ENCODE measurements at places on chromosomes 7 and 10.
A peak's percentile ranks its signal among the peaks of the same experiment; 100 is the strongest.

DNA sequence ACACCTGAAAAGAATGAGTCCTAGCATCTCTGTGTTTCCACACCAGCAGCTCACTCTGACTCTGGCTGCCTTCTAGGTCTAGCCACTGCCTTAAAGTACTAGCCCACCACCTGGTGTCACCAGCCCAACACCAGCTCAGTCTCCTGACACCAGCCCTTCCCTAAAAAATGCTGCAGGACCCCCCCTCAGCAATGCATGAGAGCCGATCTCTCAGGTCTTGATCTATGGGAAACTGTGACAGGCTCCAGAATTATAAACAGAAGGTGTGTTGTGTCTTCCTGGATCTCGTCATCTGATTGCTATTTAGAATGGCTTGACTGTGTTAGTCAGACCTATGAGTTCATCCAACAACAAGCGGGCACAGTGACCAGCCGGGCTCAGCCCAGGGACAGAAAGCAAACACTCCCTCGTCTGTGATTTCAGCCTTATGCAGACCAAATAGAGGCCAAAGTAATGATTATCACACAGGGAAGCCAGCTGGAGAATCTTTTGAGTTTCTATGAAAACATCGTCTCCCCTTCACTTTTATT is 66.6 kb downstream of the CUBN start:
- no peak for DNase-seq

GRCh38 chr10:102781921-102782557 is 38.3 kb downstream of the WBP1L start:
- no peak for DNase-seq

- no peak for DNase-seq
These were observed 54.2 kb downstream of the MKI67 start for GRCh38 chr10:128072046-128072445.

DNA sequence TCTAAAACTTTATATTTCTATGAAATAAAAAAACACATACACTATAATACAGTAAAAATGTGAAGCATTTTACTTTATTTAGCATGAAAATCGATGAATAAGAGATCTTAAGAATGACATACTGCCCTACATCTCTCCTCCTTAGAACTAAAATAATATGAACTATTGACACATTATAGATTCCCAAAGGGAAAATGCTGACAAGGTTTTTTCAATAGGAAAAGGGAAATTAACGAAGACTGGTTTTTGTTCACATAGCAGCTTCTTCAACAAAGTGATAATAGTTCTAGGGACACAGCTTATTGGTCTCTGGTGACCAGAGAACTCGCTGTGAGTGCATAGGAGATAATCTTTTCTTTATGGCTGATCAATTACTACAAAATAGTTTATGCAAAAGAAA is 57.9 kb upstream of the FEZF1 start:
- no peak for DNase-seq

DNA sequence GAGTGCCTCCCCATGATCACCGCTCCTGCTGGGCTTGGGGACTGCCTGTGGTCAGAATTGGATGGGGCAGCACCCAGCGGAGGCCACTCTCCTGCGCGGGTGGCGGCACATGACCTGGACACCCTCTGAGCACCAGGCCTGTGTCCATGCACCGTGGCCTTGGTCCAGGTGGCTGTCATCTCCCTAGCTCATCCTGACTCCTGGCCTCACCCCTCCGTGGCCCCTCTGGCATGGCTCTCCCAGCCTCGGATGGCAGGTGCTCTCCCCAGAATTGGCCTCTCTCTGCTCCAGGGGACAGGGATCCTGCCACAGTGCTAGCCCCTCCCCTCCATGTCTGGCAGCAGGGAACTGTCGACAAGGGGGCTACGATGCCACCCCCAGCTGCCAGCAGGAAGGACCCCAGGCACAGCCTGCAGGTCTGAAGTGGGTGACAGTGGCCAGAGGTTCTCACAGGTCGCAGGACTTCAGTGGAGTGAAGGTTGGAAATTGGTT is 37.2 kb upstream of the BTBD16 start:
- no peak for DNase-seq

GRCh38 chr10:88163572-88163971 is 300.1 kb downstream of the PTEN start:
- peak; percentile 47 for DNase-seq

GRCh38 chr10:129971381-129972144 is 7.5 kb upstream of the EBF3 start:
- peak; percentile 71 for DNase-seq

- no peak for DNase-seq
These were observed 17.5 kb upstream of the JAKMIP3 start for GRCh38 chr10:132048294-132048667.

DNA sequence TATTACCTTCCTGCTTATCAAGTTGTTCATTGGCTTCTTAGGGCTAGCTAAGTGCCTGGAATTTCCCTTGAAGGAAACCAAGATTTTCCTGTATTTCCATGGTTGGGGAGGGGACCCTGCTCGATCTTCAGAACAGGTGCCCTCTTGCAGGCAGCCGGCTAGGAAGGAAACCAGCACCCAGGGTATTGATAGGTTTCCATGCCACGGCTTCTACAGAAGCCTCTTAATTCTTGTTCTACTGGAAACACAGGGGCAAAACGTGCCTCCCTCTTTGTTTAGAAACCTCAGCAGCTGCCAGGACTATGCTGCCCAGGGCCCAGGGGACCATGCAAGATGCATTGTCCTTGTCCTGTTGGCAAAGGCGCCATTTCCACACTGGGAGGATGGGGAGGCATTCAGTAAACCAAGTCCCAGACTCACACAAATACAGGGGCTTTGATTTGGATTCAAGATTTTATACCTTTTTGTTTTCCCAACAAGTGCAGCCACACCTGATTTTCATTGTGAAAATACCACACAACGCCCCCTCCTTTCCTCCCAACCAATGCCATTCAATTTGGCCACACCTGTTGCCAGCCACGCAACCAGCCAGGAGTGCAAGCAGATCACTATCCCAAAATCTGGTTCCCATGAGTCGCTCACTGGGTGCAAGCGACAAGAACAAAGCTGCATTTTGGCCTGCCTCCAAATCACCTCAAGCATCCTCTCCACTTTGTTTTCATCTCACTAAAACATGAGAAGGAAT is 29.6 kb downstream of the C10orf71 start:
- no peak for DNase-seq

DNA sequence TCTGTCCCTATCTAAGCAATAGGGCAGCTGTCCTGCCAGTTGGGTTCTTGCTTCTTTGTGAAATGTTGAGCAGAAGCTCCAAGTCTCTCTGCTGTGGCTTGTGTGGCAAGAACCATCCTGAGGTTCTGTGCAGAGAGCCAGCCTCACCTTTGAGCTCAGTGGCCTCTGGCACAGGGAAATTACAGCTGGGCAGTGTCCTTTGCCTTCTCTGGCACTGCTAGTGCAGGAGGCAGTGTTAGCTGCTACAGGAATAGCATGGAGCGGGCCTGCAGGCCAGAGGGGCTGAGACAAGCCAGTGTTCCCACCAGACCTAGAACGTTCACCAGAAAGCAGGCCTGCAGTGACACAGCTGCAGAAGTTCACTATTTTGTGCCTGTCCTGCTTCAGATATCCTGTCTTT is 1.8 kb downstream of the PRXL2A start:
- no peak for DNase-seq

DNA sequence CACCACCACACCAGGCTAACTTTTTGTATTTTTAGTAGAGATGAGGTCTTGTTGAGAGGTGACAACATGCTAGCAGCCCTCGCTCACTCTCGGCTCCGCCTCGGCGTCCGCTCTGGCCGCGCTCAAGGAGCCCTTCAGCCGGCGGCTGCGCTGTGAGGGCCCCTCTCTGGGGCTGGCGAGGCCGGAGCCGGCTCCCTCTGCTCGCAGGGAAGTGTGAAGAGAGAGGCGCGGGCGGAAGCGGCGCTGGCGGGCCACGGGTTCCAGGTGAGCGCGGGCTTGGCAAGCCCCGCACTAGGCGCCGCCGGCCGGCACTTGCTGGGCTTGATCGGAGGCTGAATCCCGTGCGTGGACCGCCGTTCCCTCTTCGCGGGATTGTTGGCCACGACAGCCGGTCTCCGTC is 83.0 kb downstream of the EEPD1 start:
- no peak for DNase-seq

GRCh38 chr10:37146443-37146842 is 21.0 kb downstream of the ANKRD30A start:
- no peak for DNase-seq

- DNase-seq = no peak
These were observed 252.4 kb downstream of the DIP2C start for GRCh38 chr10:436911-437665.

GRCh38 chr10:120365872-120366271 is 91.2 kb upstream of the PLPP4 start:
- DNase-seq = no peak

GRCh38 chr10:17092216-17092944 is 37.2 kb downstream of the CUBN start:
- no peak for DNase-seq

- no peak for DNase-seq
These were observed 19.5 kb upstream of the ANK3 start for GRCh38 chr10:60409202-60409601.

DNA sequence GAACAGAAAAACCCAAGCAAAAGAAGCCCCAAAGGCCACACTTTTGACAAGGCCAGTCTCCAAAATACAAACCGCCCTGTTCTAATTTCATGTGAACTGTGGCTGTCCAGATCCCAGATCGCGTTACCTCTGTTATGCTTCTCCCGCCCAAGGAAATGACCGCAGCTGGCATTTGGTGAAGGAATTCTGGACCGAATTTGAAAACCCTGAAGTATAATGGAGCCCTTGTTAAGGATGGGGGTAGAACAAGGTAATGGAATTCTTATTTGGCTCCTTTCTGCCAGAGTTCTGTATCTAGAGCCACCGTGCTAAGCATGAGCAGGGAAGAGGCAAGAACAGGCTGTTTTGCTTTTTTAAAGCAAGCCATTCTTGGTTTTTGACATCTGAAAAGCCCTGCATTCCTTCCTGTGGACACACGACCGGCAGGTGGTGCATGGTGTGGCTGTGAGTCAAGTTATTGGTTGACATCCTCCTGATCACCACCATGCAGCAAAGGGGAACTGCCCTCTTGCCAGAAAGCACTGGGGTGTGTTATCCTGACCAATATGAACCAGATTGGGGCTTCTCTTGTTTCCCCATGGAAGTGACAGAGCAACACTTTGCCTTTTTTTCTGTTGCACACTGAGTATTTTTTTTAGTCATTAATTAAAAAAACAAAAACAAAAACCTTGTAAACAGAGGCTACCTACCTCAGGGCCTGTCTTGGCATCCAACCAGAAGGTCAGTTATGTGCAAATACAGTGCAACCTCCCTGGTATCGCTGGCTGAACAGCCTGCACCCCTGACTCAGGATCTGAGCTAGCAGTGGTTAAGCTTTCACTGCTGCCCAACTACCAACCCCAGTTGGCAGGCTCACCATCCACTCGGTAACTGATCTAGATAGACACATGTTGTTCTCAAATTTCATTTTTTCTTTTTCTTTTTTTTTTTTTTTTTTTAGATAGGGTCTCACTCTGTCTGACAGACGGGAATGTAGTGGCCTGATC is 14.2 kb downstream of the UCMA start:
- DNase-seq = peak; percentile 14

Data from WERI-Rb-1 (cell line).